ENCODE measurements at places on chromosomes 7 and 10.

DNA sequence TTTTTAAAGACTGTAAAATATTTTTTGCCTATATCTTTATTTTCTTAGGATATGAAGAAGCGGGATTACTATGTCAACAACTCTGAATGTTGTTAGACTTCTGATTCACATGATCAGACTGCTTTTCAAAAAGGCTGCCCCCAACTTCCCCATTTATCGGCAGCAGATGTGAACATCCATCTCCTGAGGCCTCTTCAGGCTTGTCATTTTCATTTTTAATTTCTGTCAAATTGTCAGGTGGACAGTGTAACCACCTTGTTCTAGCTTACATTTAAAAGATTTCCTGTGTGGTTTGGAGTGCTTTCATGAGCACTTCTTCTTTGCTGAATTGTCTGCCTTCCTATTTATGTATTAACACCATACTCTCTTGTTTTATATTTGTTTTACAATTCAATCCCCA lies 78.8 kb upstream of the GSDME start:
- no peak for DNase-seq

- no peak for DNase-seq
Observed at GRCh38 chr10:101857802-101858476, 14.3 kb upstream of the KCNIP2 start.

DNA sequence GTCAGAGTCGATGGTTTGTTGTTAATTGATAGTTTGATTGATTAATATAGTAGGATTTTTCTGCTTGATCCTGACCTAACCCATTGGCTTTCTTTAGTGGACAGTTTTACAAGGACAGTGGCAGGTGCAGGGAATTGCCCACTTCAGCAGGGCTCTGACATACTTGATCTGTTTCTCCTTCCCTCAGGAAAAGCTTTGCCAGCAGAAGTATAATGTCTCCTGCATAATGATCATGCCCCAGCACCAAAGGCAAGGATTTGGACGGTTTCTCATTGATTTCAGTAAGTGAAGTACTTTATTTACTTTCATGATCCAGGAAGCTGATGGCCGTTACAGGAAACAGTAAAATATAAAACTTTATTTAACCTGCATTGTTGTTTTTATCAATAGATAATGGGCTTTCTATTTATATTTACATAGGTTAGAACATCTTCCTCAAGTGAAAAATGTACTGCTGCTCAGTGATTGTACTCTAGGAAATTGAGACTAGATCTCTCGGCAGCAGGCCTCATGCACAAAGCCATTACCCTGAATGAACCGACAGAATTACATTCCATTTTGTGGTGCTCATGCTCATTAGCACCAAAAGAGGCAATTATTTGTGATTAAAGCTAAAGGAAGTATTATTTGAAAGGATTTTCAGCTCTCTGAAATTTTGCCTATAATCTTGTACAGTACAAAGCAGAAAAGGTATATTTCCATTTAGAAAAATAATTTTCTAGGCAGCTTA lies 122.5 kb upstream of the SAMD8 start:
- no peak for DNase-seq

DNA sequence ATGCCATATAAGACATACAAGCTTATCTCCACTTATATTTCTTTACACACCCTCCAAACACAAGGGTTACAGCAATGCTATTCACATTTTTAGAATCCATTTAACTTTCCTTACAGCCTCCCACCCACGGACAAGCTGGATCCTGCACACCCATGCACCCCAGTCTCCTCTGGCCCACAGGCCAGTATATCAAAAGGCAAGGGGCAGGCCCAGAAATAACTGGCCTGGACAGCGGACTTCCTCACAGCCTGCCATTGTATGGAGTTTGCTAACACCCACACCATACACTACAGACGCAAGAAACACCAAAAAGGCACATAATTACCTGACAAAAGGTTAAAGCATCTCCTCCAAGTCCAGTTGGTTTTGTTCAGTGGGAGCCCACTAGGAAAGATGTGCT lies 12.0 kb downstream of the HOXA4 start:
- no peak for DNase-seq

- DNase-seq, result no peak
Observed at GRCh38 chr10:103765981-103766380, 89.4 kb downstream of the SH3PXD2A start.

DNA sequence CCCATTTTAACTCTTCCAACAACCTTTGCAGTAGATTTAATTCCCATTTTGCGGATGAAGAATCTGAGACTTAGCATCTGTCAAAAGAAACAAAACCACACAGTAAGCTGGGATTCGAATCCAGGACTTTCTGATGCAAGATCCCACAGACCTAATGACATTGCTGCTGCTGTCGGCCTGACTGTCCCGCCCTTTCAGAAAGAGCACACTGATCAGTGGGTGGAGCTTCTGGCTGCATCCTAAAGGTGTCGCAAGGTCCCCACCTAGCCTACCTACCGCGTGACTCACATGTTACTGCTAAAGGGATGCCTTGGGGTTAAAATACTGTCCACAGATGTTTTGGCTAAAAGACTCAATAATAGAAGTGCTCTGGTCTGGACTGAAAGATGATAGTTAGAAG lies 134.7 kb downstream of the EMX2 start:
- DNase-seq, result no peak

DNA sequence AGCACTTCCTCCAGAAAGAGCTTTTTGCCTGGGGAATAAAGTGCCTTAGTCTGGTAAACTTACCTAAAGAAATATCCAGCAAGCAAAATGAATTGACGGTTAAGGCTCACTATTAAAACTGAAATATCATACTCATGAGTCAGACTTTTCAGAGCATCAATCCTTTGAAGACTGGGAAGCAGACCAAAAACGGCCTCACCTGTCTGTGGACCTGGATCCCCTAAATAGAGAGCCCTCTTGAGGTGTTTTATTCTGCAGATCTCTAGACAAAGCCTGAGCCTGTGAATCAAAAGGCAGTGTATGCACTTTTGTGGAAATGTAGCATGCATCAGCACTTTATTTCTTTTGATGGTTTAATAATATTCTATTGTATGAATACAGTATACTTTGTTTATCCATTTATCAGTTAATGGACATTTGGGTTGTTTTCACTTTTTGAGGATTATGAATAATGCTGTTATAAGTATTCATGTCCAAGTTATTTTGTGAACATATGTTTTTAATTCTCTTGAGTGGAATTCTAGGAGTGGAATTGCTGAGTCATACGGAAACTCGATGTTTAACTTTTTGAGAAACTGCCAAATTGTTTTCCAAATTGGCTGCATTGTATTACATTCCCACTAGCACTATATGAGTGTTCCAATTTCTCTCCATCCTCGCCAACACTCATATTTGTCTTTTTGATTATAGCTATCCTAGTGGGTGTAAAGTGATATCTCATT lies 449.0 kb upstream of the IGFBP3 start:
- DNase-seq, result no peak

DNA sequence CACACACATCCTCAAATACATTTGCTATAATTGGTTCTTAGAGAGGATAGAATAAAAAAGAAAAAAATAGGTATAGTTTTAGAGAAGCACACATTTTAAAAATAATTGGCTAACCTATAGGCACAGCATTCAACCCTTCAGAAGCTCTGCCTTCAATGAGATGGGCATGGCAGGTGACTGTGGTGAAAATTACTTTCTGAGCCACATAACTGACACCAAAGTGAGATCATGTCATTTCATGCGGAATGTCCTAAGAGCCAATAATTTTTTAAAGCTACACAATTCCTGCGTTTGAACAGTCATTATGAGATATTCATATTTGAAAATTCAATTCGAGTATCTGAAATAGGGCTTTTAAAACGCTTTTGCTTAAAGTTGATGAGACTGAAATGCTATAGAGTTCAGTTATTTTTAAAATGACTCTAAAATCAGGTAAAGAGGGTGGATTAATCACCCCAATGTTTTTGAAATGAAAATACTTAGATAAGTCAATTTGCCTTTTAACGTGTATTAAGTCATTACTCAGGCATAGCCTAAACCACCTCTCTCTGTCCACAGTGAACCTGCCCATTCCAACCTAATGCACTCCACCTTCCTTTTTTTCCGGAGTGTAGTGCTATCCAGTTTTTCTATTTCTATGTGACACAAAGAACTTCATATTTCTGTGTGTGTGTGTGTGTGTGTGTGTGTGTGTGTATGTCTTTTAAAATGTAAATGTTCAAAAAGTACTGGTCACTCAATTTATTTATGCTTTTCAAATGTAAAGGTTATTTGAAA lies 6.1 kb downstream of the RELN start:
- no peak for DNase-seq

GRCh38 chr10:133100706-133101415 lies 13.1 kb downstream of the ADGRA1 start:
- DNase-seq, result peak; percentile 41

DNA sequence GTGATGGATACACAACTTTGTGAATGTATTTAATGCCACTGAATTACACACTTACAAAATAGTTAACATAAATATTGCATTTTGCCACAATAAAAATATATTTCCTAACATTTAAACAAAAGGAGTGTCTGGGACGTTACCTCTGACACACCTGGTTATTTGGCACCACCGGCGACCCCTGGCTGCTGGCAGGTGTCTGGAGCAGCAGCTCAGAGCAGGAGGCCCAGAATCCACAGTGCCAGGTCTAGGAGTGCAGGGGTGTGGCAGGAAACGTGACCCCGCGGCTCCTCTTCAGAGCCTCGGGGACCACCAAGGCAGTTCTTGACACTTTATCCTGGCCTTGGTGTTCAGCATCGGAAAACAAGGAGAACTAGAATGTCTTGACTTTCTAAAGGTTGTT lies 46.3 kb downstream of the MGMT start:
- no peak for DNase-seq

DNA sequence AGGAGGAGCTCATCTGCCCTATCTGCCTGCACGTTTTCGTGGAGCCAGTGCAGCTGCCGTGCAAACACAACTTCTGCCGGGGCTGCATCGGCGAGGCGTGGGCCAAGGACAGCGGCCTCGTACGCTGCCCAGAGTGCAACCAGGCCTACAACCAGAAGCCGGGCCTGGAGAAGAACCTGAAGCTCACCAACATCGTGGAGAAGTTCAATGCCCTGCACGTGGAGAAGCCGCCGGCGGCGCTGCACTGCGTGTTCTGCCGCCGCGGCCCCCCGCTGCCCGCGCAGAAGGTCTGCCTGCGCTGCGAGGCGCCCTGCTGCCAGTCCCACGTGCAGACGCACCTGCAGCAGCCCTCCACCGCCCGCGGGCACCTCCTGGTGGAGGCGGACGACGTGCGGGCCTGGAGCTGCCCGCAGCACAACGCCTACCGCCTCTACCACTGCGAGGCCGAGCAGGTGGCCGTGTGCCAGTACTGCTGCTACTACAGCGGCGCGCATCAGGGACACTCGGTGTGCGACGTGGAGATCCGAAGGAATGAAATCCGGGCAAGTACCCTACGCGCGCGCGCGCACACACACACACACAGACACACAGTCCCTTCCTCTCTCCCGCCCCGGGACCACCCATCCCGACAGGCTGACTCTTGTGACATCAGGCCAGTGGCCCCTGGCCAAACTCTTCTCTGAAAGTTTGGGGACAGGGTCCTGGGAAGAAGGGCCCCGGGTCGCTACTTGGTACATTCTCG lies 538 bp downstream of the TRIM8 start:
- DNase-seq, result peak; percentile 80

- DNase-seq, result no peak
Observed at GRCh38 chr10:27713941-27714340, 31.7 kb downstream of the MKX start.

GRCh38 chr10:132052124-132052523 lies 13.6 kb upstream of the JAKMIP3 start:
- DNase-seq, result no peak

GRCh38 chr10:131579251-131580071 lies 267.9 kb upstream of the TCERG1L start:
- DNase-seq, result no peak

- DNase-seq, result no peak
Observed at GRCh38 chr7:24896031-24896501, 83.9 kb downstream of the OSBPL3 start.

DNA sequence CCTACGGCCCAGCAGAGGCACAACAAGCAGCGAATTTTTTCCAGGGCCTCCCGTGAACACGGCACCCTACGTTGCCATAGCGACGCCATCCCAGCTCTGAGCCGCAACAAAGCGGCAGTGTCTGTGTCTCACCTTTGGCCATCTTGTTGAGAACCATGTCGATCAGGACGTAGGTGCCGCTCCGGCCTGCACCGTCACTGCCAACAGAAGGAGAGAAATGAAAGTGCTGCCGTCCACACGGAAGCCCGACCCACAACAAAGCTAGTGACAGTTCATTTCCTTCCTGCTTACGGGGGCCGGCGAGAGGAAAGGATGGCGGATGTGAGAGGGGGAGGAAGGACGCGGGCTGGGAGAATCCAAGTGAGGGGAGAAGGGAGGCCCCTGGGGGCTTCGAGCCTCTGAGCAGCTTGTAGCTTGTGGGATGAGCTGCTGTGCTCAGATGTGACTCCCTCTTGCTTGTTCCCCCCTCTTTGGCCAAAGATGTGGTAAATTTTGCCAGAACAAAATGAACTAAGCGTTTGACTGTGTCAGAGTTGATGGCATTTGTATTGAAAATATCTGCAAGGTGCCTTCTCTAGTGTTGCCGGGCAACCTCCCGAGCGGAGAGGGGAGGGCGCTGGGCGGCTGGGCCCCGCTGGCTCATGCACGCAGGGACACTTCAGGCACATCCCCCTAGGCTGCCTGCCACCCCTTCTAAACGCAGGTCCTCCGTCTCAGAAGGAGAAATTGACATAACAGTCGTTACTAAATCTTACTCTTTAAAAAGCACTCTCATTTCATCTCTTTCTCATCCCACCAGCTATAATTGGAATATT lies 232.2 kb downstream of the DNAJB6 start:
- DNase-seq, result peak; percentile 76

GRCh38 chr10:279655-280054 lies 144.4 kb downstream of the ZMYND11 start:
- no peak for DNase-seq

DNA sequence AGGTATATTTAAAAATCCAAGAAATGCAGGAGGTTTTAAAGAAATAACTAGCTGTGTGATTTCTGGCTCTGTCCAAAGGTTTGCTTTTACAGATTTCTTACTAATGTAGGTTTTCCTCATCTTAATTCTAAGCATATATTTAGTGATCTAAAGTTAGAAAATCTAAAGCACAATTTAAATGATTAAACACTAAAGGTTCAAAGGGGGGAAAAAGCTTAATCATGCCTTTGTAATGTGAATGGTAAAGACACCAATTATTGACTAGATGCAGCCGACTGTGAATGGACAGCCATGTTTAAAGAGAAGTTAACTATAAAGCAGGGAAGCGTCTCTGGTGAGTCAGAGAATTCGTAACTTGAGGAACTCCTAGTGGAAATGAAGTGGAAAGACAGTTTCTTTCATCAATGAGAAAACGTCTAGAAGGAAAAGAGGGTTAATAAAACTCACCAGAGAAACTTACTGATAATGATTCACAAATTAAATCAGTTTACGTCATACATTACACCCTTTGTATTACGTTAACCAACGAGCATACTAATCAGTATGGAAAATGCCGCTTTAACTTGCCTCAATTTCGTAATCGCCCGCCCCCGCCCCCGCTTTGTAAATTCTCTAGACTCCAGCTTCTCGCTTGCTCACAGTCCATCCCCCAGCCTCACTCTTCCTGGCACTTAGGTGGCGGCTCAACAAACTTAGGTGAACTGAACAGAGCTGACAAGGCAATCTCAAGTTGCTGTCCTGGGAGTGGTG lies 1.1 kb upstream of the HBP1 start:
- no peak for DNase-seq

- DNase-seq, result no peak
Observed at GRCh38 chr10:5888351-5888750, 1.3 kb downstream of the ANKRD16 start.

Measured in occipital lobe (tissue), 3 donors.